ENCODE measurements at places on chromosomes 7 and 10. TPM values are rescaled to one million over a fixed set of nuclear protein-coding genes. Genes with fewer than 3 reads are reported as not detected.

The CHAT gene
- polyA plus RNA-seq: not detected

GRCh38 chr7:83782628-83783027 lies 133.7 kb upstream of the SEMA3E start:
- H3K27ac ChIP-seq: no peak overlapping the region
- no peak overlapping the region for H3K4me3 ChIP-seq
- no peaks in the 10 kb centered on the region for H3K36me3 ChIP-seq
- no peak for DNase-seq

The CACNA2D1 gene
- 5.8 TPM for polyA plus RNA-seq

The PRTFDC1 gene
- polyA plus RNA-seq: 11.9 TPM

The TMEM229A gene
- not detected for polyA plus RNA-seq

The PLXNA4 gene
- polyA plus RNA-seq: 0.01 TPM

The SFRP4 gene
- polyA plus RNA-seq: not detected

GRCh38 chr10:70131560-70131937 lies 1.1 kb downstream of the AIFM2 start:
- H3K4me1 ChIP-seq: peaks cover 17% of the 10 kb centered on the region
- H3K27me3 ChIP-seq: no peaks in the 10 kb centered on the region
- no peak overlapping the region for H3K4me3 ChIP-seq
- no peak for DNase-seq
- peaks cover 5% of the 10 kb centered on the region for H3K36me3 ChIP-seq
- H3K27ac ChIP-seq: peak overlapping the region; percentile 7

GRCh38 chr7:134044682-134045081 lies 82.5 kb upstream of the LRGUK start:
- no peaks in the 10 kb centered on the region for H3K36me3 ChIP-seq
- peak; percentile 53 for DNase-seq
- H3K27ac ChIP-seq: no peak overlapping the region
- H3K27me3 ChIP-seq: no peaks in the 10 kb centered on the region

The GARIN1A gene
- polyA plus RNA-seq: 1.4 TPM

DNA sequence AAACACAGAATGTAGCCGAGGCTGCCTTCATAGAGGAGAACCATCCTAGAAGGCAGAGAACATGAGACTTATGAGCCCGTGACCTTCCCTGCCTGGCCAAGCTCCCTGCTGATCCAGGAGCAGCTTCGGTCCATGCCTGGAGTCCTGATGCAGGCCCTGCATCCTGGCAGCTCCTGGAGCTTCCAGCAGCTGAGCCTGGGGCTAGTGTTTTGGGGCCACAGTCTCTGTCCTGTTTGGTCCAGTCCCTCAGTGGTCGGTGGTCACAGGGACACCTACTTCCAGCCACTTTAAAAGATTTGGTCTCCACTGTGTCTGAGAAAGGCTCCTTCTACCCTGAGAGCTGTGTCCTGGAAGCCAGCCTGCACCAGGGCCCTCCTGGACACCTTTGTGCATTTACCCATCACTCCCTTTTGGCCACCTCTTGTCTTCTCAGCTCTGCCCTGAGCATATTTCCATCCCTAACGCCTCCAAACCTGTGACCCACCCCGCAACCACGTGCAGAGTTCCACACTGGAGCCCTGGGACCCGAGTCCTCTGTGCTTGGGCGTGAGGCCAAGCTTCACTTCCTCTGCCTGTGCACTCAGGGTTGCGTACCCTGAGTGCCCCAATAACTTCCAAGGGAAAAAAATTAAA lies 315.2 kb upstream of the ZNF32 start:
- H3K4me3 ChIP-seq: no peak overlapping the region
- no peak for DNase-seq
- H3K36me3 ChIP-seq: no peaks in the 10 kb centered on the region
- H3K27me3 ChIP-seq: peaks cover 35% of the 10 kb centered on the region

The CLDN4 gene
- polyA plus RNA-seq: 4.4 TPM

The ANAPC16 gene
- polyA plus RNA-seq: 17.4 TPM

DNA sequence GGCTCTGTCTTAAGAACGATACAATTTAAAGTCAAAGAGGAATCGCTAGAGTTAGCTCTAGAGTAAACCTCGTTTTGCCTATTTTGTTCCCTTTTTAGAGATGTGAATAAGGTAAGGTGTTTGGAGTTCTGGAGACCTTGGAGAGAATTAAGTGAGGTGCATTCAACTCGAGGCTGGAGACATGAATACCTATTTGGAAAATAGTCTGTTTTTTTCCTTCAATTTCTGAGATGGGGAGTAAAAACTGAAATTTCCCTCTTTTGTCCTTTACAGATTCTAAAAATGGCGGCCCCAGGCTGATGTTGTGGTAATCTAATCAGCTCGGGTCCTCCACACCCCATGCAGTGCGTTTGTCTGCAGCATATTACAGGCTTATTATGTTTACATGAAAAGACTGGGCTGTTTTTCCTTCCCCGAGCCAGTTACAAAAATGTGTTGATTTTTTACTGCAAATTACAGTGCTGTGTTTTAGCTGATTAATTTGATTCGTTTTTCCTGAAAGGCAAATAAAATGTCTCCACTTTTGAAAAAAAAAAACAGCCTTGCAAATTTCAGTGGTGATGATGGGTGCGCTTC lies 1.5 kb downstream of the KMT2E start:
- DNase-seq: peak; percentile 41
- H3K27me3 ChIP-seq: no peaks in the 10 kb centered on the region
- H3K4me1 ChIP-seq: peaks cover 1% of the 10 kb centered on the region

- H3K36me3 ChIP-seq: peaks cover 29% of the 10 kb centered on the region
- no peaks in the 10 kb centered on the region for H3K27me3 ChIP-seq
- H3K27ac ChIP-seq: no peak overlapping the region
- H3K4me1 ChIP-seq: peaks cover 4% of the 10 kb centered on the region
- DNase-seq: no peak
- H3K4me3 ChIP-seq: no peak overlapping the region
Measured at GRCh38 chr7:43625980-43626379, 43.1 kb downstream of the STK17A start.

DNA sequence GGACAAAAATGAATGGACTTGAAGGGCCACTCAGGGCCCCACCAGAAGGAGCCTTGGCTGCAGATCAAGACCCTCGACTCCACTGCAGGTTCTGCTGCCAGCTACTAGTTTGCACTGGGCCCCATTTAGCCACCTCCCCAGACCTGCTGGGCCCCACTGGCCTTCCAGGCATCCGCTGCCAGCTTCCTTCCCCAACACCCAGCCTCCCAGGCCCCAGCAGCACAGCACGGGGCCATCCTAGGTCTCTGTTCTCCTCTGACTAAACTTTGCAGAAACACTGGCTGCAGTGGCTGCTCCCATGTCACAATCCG lies 277.4 kb upstream of the KLF14 start:
- peak overlapping the region; percentile 52 for H3K27ac ChIP-seq
- H3K4me1 ChIP-seq: peaks cover 40% of the 10 kb centered on the region
- H3K4me3 ChIP-seq: no peak overlapping the region
- no peak for DNase-seq

DNA sequence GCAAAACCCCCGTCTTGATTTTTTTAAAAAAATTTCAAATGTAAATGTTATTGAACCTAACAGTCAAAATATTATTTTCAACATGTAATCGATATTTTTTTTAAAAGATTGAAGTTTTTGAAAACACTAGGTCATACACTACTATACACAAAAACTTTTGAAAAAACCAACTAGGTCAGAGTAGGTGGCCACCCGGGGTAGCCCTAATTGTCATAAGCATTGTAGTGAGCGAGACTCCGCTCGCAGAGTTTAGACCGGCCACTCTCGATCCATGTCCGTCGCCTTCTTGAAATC lies 417 bp downstream of the RFC2 start:
- H3K27me3 ChIP-seq: no peaks in the 10 kb centered on the region
- H3K4me3 ChIP-seq: peak overlapping the region; percentile 73
- no peak for DNase-seq
- peaks cover 15% of the 10 kb centered on the region for H3K36me3 ChIP-seq
- peaks cover 10% of the 10 kb centered on the region for H3K4me1 ChIP-seq

The NEBL gene
- polyA plus RNA-seq: under 0.01 TPM

- no peak for DNase-seq
- H3K27ac ChIP-seq: 0 out of 2 replicates have a peak overlapping the region, but pooled peaks have one; percentile 20
- H3K4me1 ChIP-seq: peaks cover 10% of the 10 kb centered on the region
Measured at GRCh38 chr10:124952123-124952522, 10.2 kb downstream of the ZRANB1 start.

DNA sequence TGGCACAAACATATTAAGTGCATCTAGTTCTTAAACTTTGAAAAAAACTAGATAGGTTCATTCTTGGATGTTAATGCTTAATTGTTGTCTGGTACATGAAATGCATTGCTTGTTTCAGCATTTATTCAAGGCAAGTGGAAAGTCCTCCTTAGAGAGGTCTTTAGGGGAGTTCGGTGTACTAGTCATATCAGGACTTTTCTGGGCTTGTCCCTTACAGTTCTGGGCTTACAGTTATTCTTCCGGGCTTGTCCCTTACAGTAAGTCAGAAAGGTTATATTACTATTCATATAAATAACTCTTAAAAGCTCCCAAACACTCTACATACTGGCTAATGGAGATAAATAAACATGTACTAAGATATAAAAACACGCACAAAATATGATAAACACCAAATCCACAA lies 61.6 kb upstream of the MRLN start:
- H3K27me3 ChIP-seq: no peaks in the 10 kb centered on the region
- no peak overlapping the region for H3K4me3 ChIP-seq
- no peak for DNase-seq

- peaks cover 35% of the 10 kb centered on the region for H3K36me3 ChIP-seq
- peaks cover 5% of the 10 kb centered on the region for H3K4me1 ChIP-seq
- DNase-seq: no peak
- H3K27ac ChIP-seq: no peak overlapping the region
- no peaks in the 10 kb centered on the region for H3K27me3 ChIP-seq
Measured at GRCh38 chr10:69387500-69387899, 29.2 kb downstream of the TACR2 start.

The MRLN gene
- not detected for polyA plus RNA-seq

The TMEM178B gene
- polyA plus RNA-seq: 0.06 TPM

DNA sequence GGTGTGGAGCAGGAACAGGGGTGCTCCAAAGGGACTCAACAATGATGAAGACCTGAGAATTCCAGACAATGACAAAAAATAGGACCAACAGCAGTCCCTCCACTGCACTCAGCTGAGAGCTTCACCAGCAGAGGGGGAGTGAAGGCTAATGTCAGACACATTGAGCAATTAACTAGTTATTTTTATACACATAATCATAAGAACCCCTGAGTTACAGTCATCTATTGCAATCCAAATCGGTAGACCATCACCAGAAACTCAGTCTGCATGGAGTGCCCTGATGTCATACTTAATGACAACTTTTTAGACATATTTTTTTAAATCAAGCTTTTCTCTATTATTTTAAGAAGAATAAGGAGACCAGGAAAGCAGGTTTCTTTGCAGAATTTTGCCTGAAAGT lies 30.6 kb upstream of the IKZF1 start:
- H3K27me3 ChIP-seq: no peaks in the 10 kb centered on the region
- H3K4me3 ChIP-seq: no peak overlapping the region
- no peaks in the 10 kb centered on the region for H3K36me3 ChIP-seq
- no peak overlapping the region for H3K27ac ChIP-seq
- DNase-seq: no peak

DNA sequence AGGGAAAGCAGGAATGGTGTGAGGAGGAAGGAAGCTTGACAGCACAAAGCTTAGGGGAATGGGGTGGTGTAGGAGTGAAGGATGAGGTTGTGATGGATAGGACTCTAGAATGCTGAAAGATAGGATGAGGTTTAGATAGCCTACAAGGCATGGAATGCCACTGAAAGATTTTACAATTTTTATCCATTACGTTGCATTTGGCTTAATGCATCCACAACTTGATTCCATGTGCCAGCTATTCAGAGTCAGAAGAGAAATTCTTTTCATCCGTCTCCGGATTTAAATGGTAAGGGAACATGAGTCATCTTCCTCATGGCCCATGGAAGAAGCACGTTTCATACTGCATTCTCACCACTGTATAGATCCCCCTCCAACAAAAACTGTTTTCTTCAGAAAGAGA lies 212.4 kb upstream of the BMPER start:
- no peaks in the 10 kb centered on the region for H3K36me3 ChIP-seq
- DNase-seq: peak; percentile 84
- H3K4me3 ChIP-seq: no peak overlapping the region

GRCh38 chr7:70463352-70463938 lies 668.5 kb upstream of the GALNT17 start:
- no peaks in the 10 kb centered on the region for H3K4me1 ChIP-seq
- no peak overlapping the region for H3K27ac ChIP-seq
- no peaks in the 10 kb centered on the region for H3K36me3 ChIP-seq
- DNase-seq: no peak
